ENCODE measurements at places on chromosomes 11 and 22.

DNA sequence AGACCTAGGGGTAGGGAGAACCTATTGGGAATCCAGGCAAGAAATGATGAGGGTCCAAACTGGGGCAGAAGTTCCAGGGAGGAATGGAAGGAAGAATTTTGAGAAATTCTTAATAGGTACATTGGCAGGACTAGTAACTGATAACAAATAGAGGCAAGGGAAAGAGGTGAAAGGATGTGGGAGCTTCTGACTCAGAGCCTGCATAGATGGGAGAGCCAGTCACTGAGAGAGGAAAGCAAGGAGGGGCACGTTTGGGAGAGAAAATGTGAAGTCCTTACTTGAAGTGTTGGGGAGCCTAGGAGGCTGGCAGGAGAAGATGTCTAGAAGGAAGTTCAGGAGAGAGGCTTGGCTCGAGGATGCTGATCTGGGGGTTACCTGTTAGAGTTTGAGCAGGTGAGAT lies 104.6 kb upstream of the NCAM1 start:
- no peak for DNase-seq

DNA sequence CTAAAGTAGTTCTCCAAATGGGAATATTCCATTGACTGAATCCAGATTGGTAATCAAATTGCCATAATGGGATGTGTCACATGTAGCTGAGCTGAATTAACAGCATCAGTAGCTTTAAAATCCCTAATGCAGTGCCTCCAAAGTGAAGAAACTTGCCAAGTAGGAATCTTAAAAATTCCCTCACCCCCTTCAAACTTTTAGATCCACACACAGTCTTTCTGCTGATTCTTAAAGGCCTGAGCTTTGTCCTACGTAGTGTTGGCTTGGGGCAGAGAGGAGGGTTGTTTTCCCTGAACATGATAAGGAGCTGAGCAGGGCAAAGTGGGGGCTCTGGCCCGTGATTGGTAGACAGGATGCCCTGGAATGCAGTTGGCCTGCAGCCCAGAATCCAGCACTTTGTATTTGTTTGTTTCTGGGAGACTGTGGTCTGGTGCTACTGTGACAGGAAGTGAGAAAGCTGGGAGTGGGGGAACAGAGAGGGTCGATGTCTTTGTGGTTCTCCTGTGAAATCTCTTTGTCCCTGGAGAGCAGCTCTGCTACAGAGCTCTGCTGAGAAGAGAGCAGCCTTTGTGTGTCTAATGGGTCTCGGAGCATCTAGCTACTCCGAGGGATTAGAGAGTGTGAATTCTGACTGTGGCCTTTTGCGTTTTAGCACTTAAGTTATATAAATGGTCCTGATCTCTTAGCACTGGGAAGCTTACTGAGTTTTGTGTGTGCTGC lies 16.9 kb downstream of the CTNND1 start:
- no peak for DNase-seq

DNA sequence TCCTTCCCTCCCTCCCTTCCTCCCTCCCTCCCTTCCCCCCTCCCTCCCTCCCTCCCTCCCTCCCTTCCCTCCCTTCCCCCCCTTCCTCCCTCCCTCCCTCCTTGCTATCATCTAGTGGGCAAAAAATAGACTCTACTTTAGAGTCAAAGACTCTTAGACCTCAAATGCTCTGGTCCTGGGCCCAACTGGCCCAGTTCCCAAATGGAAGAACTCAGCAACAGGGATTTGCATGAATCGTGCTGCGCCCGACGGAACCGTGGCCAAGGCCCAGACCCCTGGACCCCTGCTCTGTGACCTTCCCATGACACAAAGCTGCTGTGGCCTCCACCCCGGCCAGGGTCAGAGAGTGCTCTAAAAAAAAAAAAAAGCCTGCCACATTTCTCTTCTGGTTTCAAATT lies 97.4 kb downstream of the WNT7B start:
- DNase-seq: no peak

- DNase-seq: no peak
Measured at GRCh38 chr11:130308886-130309285, 5.8 kb downstream of the ZBTB44 start.

GRCh38 chr11:90446207-90446606 lies 223.4 kb upstream of the CHORDC1 start:
- no peak for DNase-seq

DNA sequence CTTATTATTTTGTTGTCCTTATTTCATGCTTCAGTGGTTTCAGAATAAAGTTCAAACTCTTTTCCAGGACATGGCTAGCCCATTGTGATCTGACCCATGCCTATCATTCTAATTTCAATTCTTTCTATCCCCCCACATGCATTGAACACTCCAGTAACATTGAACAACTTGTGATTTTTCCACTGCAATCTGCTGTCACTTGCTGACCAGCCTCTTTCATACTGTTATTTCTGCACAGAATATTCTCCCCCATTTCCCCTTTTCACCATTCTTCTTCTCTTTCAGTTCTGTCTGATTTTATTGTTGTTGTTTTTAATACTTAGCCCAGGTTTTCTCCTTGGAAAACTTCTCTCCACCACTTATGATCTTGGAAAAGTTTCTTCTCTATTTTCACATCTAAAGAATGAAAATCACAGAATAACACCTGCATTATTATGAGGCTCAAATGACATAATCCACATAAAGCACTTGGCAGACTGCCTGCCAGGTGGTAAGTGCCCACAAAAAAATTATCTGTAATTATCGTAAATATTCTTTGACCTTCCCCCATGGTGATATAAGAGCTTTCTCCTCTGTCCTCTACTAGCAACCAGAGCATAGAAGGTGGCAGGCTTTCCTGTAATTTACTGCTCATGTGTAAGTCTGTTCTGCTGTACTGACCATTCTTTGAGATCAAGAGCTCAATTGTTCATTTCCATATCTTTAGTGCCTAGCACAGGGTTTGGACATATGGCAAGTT lies 51.9 kb upstream of the EED start:
- no peak for DNase-seq

- DNase-seq: no peak
Measured at GRCh38 chr11:32987851-32988250, 27.8 kb upstream of the DEPDC7 start.

GRCh38 chr11:101872171-101872882 lies 42.5 kb upstream of the CEP126 start:
- no peak for DNase-seq

- no peak for DNase-seq
Measured at GRCh38 chr22:19105456-19105855, 16.8 kb downstream of the DGCR2 start.

GRCh38 chr22:22454997-22455396 lies 53.5 kb downstream of the ZNF280B start:
- no peak for DNase-seq

GRCh38 chr11:104159356-104159755 lies 4.6 kb downstream of the PDGFD start:
- no peak for DNase-seq

- DNase-seq: no peak
Measured at GRCh38 chr11:104588970-104589369, 309.3 kb downstream of the CASP12 start.

- DNase-seq: no peak
Measured at GRCh38 chr11:93288767-93289166, 41.8 kb upstream of the DEUP1 start.

DNA sequence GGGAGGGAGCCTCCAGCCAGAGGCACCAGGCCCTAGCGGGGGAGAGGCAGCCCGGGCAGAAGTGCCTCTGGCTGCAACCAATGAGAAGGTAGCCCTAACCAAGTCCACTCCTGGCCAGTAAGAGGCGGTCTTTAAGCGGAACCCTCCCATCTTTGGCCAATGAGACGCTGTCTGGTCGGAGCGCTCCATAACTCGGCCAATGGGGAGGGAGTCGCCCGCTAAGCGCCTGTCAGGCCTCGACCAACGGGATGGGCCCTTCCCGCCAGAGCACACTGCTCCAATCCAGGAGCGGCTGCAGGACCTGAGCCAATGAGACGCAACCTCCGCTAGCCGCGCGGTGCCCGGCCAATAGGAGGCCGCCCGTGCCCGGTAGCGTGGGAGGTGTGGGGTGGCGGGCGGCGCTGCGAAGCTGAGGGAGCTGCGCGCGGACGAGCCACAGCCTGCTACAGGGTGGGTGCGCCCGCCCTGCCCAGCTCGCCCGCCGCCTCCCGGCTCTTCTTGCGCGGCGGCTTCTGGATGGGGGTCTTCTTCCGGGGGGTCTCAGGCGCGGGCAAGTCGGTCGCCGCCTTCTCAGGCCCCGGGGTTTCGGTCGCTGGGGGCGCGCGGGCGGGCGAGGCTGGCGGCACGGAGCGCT lies 12.6 kb downstream of the SCARF2 start:
- no peak for DNase-seq

DNA sequence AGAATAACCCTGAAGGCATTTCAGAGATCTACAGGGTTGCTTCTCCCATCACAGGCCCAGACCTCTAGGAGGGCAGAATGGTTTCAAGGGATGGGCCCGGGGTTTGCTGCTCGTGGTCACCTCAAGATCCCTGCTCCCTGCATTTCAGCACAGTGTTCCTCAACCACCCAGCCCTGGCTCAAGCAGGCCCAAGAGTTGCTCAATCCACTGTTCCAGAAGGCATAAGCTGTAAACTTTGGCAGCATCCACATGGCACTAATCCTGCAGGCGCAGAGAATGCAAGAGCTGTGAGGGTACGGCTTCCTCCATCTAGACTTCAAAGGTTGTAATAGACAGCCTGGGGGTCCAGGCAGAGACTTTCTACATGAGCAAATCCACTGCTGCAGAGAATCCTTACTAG lies 225.0 kb upstream of the UBASH3B start:
- DNase-seq: no peak

DNA sequence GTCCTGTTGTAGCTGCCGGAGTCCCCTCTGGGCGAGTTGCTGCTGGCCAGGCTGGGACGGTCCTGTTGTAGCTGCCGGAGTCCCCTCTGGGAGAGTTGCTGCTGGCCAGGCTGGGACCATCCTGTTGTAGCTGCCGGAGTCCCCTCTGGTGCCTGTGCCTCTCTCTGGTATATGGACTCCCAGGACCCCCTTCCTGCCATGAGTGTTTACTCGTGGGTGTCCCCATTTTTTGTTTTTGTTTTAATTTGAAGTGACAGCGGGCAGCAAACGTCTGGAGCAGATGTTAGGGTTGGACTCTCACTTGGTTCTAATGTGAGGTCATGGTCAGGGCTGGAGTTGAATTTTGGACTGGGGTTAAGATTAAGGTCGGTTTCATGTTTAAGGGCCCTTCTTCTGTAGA lies 14.2 kb downstream of the SHANK3 start:
- DNase-seq: no peak

GRCh38 chr22:28892175-28892731 lies 8.9 kb downstream of the ZNRF3 start:
- DNase-seq: no peak

GRCh38 chr11:134032043-134032442 lies 36.8 kb upstream of the JAM3 start:
- DNase-seq: no peak

- no peak for DNase-seq
Measured at GRCh38 chr11:30545507-30545906, 40.6 kb downstream of the MPPED2 start.
